ENCODE measurements at places on chromosomes 4 and X. TPM values are rescaled to one million over a fixed set of nuclear protein-coding genes. Genes with fewer than 3 reads are reported as not detected.

TRIM60 gene
- not detected for total RNA-seq

NKX6-1 gene
- not detected for total RNA-seq

AWAT2 gene
- total RNA-seq: not detected

GPRASP3 gene
- 5.4 TPM for total RNA-seq

GCNA gene
- total RNA-seq: 3.0 TPM

TRIM61 gene
- 3.0 TPM for total RNA-seq

SNCA gene
- 27.9 TPM for total RNA-seq

ZNF157 gene
- 0.09 TPM for total RNA-seq

ZDHHC15 gene
- not detected for total RNA-seq

OCRL gene
- 37.0 TPM for total RNA-seq

TMEM31 gene
- not detected for total RNA-seq

NAP1L3 gene
- total RNA-seq: 19.3 TPM

HEPH gene
- 109 TPM for total RNA-seq

PIM2 gene
- 9.5 TPM for total RNA-seq

GPRIN3 gene
- total RNA-seq: 0.30 TPM

MAGEC3 gene
- total RNA-seq: not detected

PORCN gene
- total RNA-seq: 10.4 TPM

ERAS gene
- not detected for total RNA-seq

XIAP gene
- total RNA-seq: 50.8 TPM

CSAG2 gene
- not detected for total RNA-seq
